ENCODE measurements at places on chromosomes 3 and 15.
A peak's percentile ranks its signal among the peaks of the same experiment; 100 is the strongest.

- DNase-seq: no peak
These were observed 60.2 kb upstream of the CDAN1 start for GRCh38 chr15:42796955-42797782.

GRCh38 chr3:126146525-126147146 is 33.8 kb downstream of the ALDH1L1 start:
- no peak for DNase-seq

DNA sequence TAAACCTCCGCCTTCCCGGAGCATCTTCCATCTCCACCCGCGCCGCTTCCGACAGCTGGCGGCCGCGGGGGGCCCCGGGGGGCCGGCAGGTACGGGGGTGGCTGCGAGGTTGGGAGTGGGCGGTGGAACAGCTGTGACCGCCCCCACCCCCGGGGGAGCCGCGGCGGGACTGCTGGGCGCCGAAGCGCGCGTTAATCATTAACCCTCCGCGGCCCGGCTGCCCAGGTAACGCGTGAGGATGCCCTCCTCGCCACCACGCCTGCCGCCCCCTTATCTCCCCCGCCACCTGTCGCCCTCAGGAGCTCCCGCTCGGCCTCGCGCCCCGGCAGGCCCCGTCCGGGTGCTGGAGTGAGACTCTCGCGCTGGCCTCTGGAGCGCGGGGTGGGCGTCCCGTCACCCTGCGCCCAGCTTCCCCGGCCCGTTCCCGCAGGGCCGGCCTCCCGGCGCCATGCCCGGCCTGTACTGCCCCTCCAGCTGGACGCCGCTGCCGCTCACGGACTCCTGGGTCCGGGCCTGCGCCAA is 757 bp downstream of the VWA5B2 start:
- DNase-seq: no peak

- DNase-seq: peak; percentile 24
These were observed 26.4 kb downstream of the STOML1 start for GRCh38 chr15:73965758-73966113.

GRCh38 chr15:32829436-32829835 is 111.6 kb downstream of the GREM1 start:
- no peak for DNase-seq

DNA sequence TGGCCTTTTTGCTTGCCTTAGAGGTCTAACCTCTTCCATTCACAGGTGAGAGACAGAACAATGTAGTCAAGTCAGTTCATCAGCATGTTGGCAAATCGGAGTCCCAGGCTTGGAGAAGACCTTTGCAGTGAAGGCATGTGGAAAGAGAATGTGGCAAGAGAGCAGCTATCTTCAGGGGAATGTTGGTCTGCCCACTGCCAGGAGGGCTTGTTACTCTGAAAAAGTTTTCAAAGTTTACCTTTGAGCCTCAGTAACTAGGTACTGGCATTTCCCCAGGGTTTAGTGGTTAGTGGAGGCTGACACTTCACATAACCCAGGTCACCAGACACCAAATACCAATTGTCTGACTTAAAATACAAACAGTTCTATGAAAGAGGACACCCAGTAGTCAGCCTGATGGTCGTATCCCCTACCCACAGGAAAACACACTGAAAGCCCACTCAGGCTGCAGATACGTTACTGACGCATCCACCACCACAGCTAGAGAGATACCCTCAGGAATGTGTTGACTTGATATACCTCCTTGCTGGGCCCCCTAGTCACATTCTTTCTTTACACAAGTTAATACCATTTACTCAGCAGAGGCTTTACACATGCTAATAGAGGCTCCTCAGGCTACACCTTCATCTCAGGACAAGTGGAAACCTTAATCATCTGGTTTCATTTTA is 9.7 kb upstream of the ARID3B start:
- DNase-seq: no peak

- DNase-seq: no peak
These were observed 42.8 kb downstream of the TSC22D2 start for GRCh38 chr3:150450916-150451315.

- DNase-seq: peak; percentile 59
These were observed 911 bp downstream of the RFTN1 start for GRCh38 chr3:16512435-16513140.

GRCh38 chr3:156630081-156630772 is 44.2 kb upstream of the TIPARP start:
- DNase-seq: no peak

Data from stimulated activated CD4-positive, alpha-beta T cell treated with anti-CD3 and anti-CD28 coated beads, Interleukin-1b, Interleukin-23, amount 100 ng/mL, for 48 hours (primary cell).